NCI-H146 (cell line): ENCODE measurements at places on chromosomes 3 and 15.

GRCh38 chr3:30699927-30700326 is 93.5 kb downstream of the TGFBR2 start:
- DNase-seq: no peak

DNA sequence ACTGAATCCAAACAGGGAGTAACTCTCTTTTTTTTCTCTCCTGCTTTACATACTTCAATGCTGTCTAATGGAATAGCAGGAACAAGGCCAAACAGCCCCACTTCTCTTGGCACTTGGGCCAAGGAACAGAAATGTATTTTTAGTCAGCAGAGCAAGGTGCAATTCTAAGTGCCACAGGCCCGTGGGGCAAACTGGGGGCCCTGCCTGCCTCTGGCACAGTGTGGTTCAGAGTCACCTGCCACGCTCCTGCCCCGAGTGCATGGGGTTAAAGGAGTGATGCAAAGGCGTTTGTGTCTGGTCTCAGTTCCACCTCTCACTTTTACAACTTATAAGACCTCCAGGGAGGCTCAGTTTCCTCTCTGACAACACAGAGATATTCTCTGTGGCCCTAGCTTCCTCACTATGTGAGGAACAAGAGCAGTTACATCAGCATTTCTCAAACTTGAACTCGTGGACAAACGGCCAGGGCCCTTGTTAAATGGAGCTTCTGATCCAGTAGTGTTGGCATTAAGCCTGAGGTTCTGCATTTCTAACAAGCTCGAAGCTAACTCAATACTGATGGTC is 51.3 kb downstream of the LRIG1 start:
- DNase-seq: no peak

DNA sequence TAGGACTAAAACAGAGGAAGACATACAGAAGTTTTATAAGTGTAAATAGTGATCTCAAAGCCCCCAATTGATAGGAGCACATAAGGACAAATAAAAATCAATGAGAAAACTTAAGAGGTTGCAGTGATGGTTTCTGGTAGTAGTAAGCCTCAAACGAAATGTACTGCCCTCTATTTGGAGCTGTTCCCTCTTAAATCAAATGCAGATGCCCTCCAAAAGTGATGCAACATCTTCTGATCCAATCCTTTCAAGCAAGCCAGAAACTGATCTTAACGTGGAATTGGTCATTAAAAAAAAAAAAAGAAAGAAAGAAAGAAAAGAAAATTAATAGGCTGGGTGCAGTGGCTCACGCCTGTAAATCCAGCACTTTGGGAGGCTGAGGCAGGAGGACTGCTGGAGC is 259.3 kb downstream of the ZBTB20 start:
- no peak for DNase-seq

DNA sequence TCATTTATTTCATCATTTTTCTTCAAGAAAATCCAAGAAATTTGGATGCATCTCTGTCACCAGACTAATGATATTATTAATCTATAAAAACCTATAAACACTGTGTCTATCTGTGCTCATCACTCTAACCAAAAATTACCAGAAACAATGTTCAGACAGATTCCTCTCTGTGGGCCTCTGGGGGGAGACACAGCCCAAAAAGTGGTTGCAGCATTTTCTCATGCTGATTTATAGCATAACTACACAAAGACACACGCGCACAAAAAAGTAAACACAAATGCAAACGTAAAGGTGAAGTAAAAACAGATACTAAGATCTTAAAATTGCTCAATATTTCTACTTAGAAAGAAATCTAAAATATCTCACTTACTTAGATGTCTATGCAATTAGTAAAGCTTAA is 976.0 kb downstream of the GBE1 start:
- no peak for DNase-seq

GRCh38 chr3:73484656-73485248 is 140.0 kb downstream of the PDZRN3 start:
- no peak for DNase-seq

DNA sequence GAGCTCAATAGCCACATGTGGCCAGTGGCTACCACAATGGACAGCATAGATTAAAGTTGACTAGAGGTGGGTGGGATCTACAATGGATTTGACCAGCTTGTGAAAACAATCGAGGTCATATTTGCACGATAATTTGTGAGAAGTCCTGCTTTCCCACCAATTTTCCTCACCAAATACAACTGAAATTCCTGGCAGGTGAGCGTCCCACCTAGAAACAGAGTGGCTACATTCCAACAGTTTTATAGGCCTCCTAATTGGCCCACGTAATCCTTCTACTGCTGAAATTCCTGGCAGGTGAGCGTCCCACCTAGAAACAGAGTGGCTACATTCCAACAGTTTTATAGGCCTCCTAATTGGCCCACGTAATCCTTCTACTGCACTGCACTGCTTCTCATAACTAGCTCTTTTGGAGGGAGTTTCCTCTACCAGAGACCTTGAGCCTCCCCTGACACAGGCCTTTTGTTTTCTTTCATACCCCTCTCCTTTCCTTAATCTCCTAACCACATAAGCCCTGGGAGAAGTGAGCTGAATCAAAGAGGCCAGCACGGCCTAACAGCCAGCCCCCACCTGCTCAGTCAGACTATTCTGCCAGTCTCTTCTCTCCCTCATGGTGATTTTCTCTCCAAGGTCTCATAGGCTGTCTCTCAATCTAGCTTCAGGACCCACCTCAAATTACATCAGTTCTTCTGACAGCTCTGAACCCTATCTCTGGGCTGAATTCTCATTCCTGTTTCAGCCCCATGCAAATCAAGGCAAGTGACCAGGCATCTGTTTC is 80.2 kb downstream of the BFSP2 start:
- DNase-seq: no peak

- DNase-seq: no peak
Measured at GRCh38 chr15:79682285-79682684, 214.5 kb downstream of the MTHFS start.

DNA sequence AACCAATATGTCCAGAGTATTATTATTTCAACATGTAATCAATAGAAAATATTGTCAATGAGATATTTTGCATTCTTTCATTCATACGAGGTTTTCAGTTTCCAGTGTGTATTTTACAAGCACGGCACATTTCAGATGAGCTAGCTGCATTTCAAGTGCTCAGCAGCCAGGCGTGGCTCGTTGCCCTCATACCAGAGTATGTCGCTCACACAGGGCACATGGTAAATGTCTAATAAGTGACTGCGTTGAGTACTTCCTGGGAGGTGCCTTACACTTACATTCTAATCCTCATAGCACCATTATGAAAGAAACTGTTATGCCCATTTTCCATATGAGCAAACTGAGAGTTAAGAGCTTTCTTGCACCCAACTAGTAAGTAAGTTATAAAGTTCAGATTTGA is 47.4 kb downstream of the TMEM266 start:
- DNase-seq: no peak

GRCh38 chr15:66751579-66751978 is 49.5 kb downstream of the SMAD6 start:
- DNase-seq: no peak

DNA sequence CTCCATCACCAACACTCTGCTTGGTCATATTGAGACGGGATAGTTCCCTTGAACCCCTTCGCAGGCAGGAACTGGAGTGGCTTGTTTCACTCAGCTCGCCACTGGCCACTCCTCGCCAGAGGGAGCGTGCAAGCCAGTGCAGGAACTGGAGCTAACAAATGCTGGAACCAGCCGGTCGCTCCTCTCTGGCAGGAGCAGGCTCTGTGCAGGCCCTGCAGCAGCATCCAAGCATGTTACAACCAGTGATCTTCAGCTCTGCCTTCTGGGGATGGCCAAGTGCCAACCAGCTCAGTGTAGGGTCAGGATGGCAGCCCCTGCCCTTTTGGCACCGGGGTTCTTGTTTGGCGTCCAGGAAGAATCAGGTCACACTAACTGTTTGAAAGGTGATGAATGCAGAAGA is 329.0 kb upstream of the AZI2 start:
- no peak for DNase-seq

GRCh38 chr3:52892290-52892624 is 5.1 kb downstream of the STIMATE start:
- no peak for DNase-seq

- no peak for DNase-seq
Measured at GRCh38 chr15:83843471-83843871, 189.5 kb downstream of the ADAMTSL3 start.

- peak; percentile 100 for DNase-seq
Measured at GRCh38 chr3:189304465-189305351, 132.9 kb downstream of the TPRG1 start.

DNA sequence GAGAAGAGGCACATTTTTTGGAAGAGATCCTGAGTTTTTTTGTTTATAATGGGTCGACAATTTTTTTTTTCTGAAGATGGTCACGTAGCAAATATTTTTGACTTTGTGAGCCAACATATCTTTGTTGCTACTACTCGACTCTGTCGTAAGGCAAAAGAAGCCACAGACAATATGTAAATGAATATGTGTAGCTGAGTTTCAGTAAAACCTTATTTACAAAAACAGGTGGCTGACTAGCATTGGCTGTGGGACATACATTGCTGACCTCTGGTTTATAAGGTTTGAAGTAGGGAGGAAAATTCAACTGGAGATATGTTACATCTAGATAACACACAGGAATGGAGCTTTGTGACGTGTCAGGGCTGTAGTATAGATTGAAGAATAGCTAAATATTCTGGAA is 22.5 kb upstream of the NANOGP8 start:
- no peak for DNase-seq
